ENCODE measurements at places on chromosomes 11 and 22. TPM values are rescaled to one million over a fixed set of nuclear protein-coding genes. Genes with fewer than 3 reads are reported as not detected.

Gene KCNQ1OT1
- total RNA-seq, result 10.4 TPM

Gene CACNA1I
- total RNA-seq, result 1.9 TPM

Gene TMPRSS4
- 7.7 TPM for total RNA-seq

Gene SLCO2B1
- 9.3 TPM for total RNA-seq

Gene KRTAP5-11
- total RNA-seq, result not detected

Gene CNGA4
- total RNA-seq, result 0.27 TPM

Gene RFPL2
- not detected for total RNA-seq

Gene KCNC1
- total RNA-seq, result 5.5 TPM

Gene GGTLC2
- total RNA-seq, result not detected

Gene NUP50
- 65.0 TPM for total RNA-seq

Gene PAAF1
- total RNA-seq, result 25.2 TPM

Gene SLC17A6
- 13.5 TPM for total RNA-seq

Gene PRR5L
- 31.0 TPM for total RNA-seq

Gene OR5B12
- not detected for total RNA-seq

Gene NAALAD2
- total RNA-seq, result 29.7 TPM

Gene OR10A2
- total RNA-seq, result 0.22 TPM

Gene HBB
- total RNA-seq, result 165 TPM

Gene RAB30
- 70.5 TPM for total RNA-seq

Gene SYCE3
- total RNA-seq, result not detected

Gene MUC2
- total RNA-seq, result not detected

Gene NRIP3
- total RNA-seq, result 8.1 TPM

Gene ZNF215
- 2.1 TPM for total RNA-seq

Gene PKDREJ
- 0.05 TPM for total RNA-seq

Gene MGAT3
- total RNA-seq, result 12.9 TPM

Gene EIF4G2
- total RNA-seq, result 719 TPM

Gene PTGDR2
- 0.55 TPM for total RNA-seq

Gene MS4A13
- total RNA-seq, result not detected

Gene BIK
- total RNA-seq, result not detected

Gene RPS6KA4
- 19.6 TPM for total RNA-seq
